Natural killer cell (primary cell): ENCODE measurements at places on chromosomes 16 and 17.

DNA sequence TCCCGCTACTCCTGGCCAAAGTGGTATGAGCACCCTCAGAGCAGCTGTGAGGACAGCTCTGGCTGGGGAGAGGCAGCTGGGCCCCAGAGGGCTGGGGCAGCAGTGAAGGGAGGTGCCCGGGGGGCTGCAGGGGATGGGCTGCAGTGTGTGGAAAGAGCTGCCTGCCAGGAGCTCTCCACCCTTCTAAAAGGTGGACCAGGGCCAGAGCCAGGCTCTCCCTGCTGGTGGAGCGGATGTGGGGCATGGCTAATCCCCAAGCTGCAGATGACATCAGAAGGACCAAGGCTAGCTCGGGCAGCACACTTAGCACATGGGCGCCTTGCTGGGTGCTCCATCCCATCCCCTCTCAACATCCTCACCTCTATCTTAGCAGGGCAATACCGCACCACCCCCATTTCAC lies 103.1 kb downstream of the SDK2 start:
- no peak for DNase-seq

DNA sequence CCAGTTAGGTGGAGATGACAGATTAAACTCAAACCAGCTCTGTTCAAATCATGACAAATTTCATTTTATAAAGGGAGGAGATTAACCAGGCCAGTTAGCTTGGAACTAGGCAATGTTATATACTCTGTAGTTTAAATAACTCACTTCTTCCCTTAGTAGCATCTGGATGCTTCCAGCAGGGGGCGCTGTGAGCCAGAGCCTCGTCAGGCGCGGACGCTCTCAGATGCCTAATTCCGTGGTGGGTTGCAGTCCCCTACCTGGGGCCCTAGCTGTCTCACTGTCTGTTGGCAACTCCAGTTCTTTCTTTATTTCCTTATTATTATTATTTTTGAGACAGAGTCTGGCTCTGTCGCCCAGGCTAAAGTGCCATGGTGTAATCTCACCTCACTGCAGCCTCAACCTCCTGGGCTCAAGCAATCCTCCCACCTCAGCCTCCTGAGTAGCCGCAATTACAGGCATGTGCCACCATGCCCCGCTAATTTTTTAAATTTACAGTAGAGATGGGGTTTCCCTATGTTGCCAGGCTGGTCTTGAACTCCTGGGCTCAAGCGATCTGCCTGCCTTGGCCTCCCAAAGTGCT lies 17.3 kb upstream of the WFDC1 start:
- DNase-seq, result peak; percentile 84

GRCh38 chr16:64008131-64008530 lies 1113.7 kb downstream of the CDH11 start:
- no peak for DNase-seq

GRCh38 chr17:50127697-50128361 lies 2.1 kb downstream of the SAMD14 start:
- no peak for DNase-seq

DNA sequence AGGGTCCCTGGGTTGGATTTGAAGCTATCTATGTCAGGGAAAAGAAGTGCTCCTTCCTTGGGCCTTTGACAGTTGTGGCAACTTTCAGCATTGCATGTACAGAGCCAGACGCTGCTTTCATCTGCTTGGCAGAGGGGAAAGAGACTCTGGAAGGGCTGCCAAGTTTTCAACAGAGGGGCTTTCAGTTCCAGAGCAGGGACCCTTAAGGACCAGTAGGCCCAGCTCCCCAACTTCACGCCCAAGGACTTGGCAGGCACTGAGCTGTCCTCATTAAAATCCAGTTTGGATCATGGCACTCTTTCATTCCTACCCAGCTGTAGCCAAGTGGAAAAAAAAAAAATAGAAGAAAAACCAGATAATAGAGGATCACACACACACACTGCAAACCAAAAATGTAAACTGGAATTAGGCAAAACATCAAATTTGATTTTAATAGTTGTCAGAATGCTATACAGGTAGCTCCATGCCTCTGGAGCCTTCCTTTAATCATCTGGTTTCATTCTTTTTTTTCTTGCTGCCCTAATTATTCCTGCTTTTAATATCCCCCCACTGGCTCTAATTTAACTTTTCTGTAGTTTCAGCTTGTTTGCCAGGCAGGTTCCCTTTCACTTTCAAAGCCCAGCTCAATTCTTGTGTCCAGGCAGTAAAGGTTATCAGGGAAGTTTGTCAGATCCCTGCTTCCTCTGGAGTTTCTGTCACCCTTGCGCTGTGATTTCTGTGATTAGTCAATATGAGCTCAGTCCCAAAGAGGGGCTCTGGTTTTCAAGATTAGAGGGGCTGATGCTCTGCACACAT lies 702.6 kb upstream of the CDH8 start:
- DNase-seq, result no peak

- DNase-seq, result no peak
Measured at GRCh38 chr17:39612291-39612894, 4.7 kb upstream of the NEUROD2 start.

DNA sequence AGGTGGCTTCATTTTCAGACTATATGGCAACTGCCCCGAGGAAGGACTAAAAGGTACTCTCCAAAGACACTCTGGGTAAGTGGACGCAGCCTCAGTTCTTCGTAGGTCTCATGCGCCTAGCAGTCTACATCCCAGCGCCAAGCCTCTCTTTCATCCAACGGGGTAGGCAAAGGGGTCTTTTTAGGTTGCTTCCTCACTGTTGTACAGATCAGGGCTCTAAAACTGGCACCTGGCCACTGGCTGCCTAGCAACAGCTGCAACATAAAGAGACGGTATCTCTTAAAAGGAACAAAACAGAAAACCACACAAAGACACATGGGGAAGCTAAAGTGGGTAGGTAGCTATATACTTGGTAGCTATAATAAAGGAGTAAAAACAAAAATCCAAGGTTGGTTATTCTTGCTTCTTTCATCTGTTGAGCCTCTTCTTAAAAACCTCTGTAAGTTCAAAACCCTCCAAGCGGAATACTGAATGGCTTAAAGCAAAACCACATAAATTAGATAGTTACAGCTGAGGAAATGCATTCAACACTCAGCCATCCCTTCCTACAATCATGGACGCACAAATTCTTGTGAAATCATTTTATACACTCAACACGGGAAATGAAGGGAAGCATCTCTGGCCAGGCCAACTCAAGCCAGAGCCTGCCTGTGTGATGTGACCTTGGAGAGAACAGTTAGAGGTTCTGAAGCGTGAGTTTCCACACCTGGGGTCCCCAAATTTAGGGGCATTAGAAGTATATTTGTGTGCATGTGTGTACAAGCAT lies 22.7 kb downstream of the CYTH1 start:
- DNase-seq, result peak; percentile 67
